ENCODE measurements at places on chromosomes 13 and 19.

GRCh38 chr19:15463861-15464371, 428 bp downstream of the RASAL3 start:
- peak; percentile 83 for DNase-seq

GRCh38 chr13:33256148-33256840, 29.3 kb downstream of the STARD13 start:
- DNase-seq = no peak

DNA sequence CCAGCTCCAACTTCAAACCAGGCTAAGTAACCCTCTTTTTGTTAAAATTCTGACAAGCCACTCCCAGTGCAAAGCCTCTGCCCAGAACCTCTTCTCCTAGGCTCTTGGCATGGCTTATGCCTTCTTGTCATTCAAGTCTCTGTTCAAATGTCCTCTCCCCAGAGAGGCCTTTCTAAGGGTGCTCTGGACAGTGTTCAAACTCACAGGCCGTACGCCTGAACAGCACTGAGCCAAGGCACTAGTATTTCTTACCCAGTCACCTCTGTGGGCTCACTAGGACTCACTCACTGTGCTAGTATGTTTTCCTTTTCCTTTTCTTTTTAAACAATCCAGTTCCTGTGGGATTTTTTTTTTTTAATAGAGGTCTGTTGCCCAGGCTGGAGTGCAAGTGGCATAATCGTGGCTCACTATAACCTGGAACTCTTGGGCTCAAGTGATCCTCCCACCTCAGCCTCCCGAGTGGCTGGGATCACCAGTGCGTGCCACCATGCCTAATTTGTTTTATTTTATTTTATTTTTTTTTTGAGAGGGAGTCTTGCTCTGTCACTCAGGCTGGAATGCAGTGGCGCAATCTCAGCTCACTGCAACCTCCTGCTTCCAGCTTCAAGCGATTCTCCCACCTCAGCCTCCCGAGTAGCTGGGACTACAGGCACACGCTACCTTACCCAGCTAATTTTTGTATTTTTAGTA, 2.3 kb upstream of the ASF1B start:
- DNase-seq = no peak

DNA sequence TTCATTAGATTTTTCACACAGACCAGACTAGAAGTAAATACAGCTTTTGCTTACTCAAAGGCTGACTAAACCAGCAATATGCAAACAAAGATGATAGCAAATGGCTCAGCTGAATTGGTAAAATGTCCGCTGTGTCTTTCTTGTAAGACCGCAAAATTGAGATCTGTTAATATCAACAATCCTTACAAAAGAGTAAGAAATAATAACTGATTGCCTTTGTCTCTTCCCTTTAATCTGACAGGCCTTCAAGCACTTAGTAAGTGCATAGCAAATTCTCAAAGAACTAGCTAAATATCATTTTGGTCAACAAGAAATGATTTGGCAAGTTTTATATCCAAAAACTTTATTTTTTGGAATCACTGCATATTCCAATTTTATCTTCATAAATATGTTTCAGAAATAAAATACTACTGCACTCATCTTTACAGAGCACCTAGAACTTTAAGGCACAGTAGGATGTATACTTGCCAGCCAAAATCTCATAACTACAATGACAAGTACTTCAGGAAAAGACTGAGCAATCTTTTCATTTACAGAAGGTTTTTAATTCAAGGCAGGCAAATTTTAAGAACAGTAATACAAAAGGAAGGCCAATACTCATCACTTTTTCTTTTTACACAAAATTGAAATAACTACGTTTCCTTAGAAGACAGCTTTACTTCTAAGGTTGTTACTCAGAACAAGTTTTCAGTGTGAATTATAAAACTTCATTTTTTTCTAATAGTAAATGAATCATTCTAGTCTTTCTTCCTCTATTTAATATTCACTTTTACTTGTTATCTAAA, 1.1 kb downstream of the ELF1 start:
- DNase-seq = no peak

GRCh38 chr13:22095794-22096193, 424.9 kb downstream of the FGF9 start:
- no peak for DNase-seq

- peak; percentile 65 for DNase-seq
These were observed at the start of gene ETV2 for GRCh38 chr19:35641515-35642151. Gene ETV2 (plus strand): TSS chr19:35641745. CDS start chr19:35642461, 716 bp downstream.

- no peak for DNase-seq
These were observed 28.3 kb downstream of the CCL25 start for GRCh38 chr19:8080832-8081231.

GRCh38 chr13:32272021-32272683, 43.0 kb downstream of the ZAR1L start:
- no peak for DNase-seq

GRCh38 chr19:16446724-16447368, 24.9 kb downstream of the EPS15L1 start:
- peak; percentile 52 for DNase-seq

DNA sequence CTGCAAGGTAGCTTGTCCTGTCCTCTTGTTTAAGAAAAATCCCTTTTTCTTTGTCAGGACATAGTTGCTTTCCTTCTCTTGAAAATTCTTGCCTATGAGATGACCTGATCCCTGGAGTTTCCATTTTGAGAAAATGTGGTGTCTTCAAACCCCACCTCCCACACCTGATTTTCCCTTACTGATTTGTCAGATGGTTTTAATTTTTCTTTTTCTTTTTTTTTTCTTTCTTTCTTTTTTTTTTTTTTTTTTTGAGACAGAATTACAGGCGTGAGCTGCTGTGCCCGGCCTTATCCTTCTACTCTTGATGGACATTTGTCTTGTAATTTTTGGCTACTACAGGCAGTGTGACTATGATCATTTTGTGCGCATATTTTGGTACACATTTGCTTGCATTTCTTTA, 1.2 kb downstream of the ZNF345 start:
- DNase-seq = no peak

GRCh38 chr13:51308781-51309180, 30.7 kb upstream of the SERPINE3 start:
- no peak for DNase-seq

- DNase-seq = no peak
These were observed 65.8 kb upstream of the SLITRK6 start for GRCh38 chr13:85864963-85865530.

- no peak for DNase-seq
These were observed 26.4 kb downstream of the MAP2K2 start for GRCh38 chr19:4097501-4097900.

DNA sequence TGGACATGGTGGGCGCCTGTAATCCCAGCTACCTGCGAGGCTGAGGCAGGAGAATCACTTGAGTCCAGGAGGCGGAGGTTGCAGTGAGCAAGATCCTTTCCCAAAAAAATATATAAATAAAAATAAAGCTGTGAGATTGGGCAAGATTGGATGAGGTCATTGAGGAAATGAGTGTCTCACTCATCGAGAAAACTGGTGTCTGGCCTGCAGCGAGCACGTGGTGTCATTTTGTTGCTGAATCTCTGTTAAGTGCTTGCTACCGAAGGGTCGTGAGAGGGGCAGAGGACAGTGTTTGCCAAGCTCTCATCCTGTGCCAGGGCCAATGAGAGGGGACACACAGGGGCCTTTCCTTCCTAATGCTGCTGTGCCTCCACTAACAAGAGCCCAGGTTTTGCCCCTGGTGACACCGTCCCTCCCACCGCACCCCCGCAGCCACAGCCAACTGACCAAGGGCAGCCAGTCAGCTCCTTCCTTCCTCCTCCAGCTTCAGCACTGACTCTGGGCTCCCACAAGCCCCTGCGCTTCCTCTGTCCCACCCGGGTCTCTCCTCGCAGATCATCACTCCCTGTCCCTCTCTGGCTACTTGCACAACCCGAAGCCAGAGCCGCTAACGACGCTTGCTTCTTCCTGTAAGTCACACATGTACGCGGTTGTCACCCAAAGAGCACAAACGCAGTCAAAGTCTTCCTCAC, 3.2 kb downstream of the POLD1 start:
- DNase-seq = peak; percentile 58

GRCh38 chr13:70353096-70353495, 244.8 kb upstream of the KLHL1 start:
- no peak for DNase-seq

All from CD4-positive, alpha-beta T cell treated with Interferon alpha-2 for 1 hour (primary cell).